ENCODE measurements at places on chromosomes 16 and 17.

DNA sequence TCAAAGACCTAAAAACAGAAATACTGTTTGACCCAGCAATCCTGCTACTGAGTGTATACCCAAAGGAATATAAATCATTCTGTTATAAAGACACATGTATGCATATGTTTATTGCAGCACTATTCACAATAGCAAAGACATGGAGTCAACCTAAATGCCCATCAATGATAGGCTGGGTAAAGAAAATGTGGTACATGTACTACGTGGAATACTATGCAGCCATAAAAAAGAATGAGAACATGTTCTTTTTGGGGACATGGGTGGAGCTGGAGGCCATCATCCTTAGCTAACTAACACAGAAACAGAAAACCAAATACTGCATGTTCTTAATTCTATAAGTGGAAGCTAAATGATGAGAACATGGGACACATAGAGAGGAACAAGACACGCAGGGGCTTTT lies 155.2 kb upstream of the KCNJ16 start:
- no peak for DNase-seq

GRCh38 chr16:49505556-49505955 lies 132.0 kb downstream of the C16orf78 start:
- no peak for DNase-seq

GRCh38 chr16:29999605-30000004 lies 3.6 kb downstream of the INO80E start:
- DNase-seq: no peak

DNA sequence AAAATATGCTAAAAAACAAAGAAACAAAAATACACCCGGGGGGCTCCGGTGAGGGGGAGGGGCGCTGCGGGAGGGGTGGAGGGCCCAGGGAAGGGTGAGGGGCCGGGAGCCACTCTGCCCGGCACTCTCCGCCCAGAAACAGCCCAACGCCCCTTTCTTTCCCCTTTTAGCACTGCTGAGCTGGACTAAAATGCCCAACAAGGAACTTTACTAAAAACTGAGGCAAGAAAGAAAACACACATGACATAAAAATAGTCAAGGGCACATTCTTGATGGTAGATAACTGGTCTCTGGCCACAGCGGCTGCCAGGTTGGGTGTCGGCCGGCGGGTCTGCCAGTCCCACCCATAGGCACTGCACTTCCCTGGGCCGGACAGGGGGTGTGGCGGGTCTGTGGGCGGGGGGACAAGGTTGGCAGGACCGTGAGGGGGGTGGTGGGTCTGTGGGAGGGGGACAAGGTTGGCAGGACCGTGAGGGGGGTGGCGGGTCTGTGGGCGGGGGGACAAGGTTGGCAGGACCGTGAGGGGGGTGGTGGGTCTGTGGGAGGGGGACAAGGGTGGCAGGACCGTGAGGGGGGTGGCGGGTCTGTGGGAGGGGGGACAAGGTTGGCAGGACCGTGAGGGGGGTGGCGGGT lies 20.9 kb downstream of the METRNL start:
- DNase-seq: no peak

DNA sequence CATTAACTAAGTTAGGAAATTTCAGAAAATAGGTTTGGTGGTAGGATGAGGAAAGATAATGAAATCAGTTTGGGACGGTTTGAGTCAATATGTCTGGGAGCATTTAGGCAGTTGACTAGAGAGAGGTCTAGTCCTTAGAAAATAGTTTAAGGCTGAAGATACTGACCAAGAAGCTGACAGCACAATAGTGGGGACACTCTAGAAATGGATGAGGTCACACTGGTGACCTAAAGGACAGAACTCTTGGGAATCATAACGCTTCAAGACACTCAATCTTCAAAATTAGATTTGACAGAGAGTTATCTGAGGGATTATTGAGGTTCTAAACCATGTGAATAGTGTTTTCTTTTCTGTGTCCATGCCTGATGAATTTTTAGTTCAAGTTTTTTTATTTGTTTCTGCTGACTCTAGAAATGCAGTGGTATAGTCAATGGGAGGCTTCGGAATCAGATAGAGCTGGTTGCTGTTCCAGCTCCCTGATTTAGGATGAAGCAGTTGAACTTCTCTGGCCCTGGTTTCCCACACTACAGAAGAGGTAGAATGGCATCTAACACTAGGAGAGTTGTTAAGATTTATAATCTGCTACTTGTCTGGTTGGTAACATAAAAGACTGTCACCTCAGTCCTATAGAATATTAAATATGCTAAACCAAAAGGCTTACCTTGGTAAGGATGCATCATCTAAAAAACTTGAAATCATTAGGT lies 29.7 kb downstream of the MMD start:
- DNase-seq: no peak

DNA sequence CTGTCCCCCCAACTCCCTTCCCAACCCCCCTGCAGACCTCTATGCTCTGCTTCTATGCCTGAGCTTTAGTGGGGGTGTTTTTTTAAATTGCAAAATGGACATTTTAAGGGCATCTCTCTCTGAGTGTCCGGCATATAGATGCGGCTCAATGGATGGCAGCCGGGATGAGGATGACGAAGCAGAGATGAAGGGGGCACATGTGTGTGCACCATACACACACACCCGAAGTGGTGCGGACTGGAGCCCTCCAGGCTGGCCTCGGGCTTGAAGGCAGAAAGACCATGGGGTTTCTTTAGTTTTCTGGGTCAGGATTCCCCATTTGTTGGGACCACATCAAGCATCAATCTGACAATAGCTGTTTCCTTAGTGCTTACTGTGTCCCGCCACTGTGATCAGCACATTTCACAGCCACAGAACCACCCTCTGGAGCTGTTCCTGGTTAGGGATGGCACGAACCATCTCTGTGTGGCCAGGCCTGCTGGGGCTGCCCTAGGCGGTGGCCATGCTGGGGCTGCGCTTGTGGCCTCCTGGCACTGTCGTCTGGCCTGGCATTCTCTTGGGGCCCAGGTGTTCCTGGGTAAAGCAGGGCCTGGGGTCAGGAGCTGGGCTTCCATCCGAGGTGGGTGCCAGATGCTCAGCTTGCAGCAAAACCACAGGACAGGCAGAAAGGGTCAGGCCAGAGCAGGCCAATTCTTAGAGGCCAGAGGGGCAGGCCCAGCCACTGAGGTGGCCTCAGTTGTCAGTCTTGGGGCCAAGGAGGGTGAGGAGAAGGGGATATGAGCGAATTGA lies 49.9 kb downstream of the NT5M start:
- no peak for DNase-seq

All from KG1 (cell line).